Stimulated activated CD4-positive, alpha-beta T cell treated with anti-CD3 and anti-CD28 coated beads, TNF-alpha, amount 100 ng/mL, for 48 hours (primary cell): ENCODE measurements at places on chromosomes 5 and 9.

DNA sequence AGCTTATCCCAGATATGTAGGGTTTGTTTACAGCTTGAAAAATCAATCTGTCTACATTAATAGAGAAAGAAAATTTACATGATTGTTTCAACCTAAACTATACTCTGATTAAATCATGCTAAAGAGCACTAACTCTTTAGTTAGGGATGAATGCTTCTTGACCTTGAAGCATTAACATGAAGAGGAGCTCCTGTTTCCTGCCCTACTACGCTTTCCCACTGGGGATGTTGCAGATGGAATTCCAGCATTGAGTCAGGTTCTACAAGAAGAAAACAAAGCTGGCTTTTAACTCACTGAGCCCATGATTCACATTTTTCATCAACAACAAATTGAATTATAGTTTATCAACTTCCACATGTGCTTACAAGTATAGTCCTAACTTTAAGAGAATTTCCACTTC, 471.3 kb downstream of the TMEM232 start:
- DNase-seq, result no peak

GRCh38 chr9:129038109-129038852, 1.9 kb downstream of the MIGA2 start:
- DNase-seq, result no peak

DNA sequence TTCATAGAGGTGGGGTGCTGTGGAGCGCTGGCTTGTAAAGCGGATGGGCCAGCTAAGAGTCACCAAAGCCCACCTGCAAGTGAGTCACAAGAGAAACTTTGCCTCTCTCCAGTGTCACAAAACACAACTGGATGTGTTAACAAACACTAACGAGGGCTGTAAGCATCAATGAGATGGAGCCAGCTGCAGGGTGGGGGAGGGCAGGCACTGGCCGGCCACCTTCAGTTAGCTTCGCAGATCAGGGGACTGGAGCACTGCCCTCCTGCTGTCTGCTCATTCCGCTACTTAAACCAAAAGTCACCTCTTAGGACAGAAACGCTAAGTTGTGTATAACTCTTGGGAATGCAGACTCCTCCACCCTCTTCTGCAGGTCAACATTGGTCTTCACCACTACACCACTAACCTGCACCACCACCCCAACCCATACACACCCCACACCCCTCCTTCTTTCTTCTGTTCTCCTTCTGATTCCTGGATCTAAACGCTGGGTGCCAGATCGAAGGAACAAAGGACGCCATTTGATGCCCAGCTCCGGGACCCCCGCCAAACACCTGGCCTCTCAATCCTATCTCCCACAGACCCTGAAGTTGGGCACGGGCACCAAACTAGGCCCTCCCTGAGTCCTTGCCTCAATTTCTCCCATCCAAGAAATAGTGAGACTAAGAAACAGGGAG, 2.1 kb downstream of the ARSI start:
- DNase-seq, result no peak

DNA sequence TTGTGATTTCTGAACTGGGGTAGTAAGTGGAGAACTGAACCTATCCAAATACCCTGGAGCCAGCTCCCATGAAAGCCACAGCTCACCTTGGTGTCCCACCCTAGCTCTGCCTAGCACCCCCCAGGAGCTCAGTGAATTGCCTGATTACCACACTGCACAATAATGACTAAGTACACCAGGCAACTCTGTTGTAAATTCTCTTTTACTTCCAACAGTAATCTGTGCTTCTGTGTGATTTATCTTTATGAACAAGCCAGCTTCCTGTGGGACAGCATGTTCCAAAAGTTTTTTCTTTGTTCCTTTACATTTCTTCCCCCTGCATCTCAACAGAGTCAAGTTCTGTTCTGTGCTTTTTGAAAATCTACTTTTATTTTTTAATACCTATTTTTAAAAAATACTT, 22.1 kb upstream of the GRPEL2 start:
- DNase-seq, result no peak

DNA sequence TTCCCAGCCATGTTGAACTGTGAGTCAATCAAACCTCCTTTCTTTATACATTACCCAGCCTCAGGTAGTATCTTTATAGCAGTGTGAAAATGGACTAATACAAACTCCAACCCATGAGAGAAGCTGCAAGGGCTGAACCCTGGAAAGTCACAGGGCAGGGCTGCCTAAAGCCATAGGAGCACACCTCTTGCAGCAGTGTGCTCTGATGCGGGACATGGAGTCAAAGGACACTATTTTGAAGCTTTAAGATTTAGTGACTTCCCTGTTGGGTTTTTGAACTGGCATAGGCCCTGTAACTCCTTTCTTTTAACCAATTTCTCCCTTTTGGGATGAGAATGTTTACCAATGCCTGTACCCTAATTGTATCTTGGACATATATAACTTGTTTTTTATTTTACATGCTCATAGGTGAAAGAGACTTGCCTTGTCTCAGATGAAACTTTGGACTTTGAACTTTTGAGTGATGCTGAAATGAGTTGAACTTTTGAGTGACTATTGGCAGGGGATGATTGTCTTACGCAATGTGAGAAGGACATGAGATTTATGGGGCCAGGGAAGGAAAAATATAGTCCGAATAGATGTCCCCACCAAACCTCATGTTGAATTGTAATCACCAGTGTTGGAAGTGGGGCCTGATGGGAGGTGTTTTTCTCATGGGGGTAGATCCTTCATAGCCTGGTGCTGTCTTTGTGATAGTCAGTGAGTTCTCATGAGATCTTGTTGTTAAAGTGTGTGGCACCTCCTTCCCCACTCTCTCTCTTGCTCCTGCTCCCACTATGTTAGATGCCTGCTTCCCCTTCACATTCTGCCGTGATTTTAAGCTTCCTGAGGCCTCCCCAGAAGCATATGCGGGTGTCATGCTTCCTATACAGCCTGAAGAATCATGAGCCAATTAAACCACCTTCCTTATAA, 159.5 kb upstream of the SPEF2 start:
- no peak for DNase-seq

DNA sequence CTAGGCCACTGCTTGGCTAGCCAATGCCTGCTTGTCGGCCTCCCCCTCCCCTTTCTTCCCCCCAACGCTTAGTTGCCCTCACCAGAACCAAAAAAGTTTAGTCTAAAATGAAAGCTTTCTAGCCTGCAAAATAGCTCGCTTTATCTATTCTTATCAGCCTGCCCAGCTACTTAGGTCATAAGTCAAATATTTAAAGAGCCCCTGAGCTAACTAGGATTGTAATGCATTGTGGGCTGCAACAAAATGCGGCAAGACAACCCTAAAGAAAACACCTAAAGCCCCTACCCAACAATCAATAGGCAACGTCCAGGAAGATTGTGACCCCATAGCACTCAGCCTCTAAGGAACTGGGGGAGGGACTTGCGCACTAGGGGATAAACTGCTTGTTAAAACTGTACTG, 38.6 kb upstream of the PCSK5 start:
- no peak for DNase-seq

DNA sequence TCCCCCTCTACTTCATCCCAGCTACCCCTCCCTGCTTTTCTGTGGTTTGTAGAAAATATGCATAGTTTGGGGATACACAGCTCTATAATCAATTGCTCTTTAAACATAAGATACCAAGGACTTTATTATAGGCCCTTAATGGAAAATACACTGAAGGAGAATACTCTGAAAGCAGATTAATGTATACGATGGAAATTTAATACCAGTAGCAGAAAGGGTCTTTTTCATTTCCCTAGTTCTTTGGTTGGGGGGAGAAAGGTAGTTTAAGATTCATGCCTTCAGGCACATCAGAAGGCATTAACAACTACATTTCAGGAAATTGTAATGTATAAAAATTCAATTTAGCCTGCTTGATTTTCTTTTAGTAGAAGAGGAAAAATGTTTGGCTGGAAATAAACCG, 452.9 kb upstream of the ZNF608 start:
- no peak for DNase-seq

DNA sequence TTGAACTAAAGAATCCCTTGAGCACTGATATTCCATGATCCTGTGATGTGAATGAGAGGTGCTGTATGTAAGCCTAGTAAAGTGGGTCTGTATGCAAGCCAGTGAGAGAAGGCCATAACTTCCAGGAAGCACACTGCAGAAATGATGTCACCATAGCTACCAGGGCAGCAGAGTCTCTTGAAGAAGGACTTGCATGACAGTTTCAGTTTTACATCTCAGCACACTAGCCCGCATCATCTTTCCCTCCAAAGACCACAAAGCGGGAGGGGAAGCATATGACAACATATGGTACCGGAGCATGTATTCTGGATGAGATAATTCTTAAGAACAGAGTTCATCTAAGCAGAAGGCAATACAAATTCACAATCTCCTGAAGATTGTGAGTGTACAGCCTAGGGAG, 37.6 kb upstream of the MAST4 start:
- no peak for DNase-seq

DNA sequence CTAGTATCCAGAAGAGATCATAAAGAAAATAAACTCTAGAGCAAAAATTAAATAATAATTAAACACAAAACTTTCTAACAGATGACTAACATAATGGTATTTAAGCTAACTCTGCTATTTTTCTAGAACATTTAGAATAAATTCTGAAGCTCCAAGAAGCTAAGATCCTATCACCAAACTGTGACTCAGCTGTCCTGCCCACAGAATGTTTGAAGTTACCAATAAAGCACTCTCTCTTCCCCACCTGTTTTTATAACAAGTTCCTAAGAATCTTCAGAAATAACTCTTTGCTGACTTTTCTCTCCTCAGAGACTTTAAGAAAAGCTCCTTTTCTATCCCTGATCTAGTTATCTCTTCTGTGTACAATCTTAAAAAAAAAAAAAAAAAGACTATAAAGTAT, 6.0 kb upstream of the EFNA5 start:
- no peak for DNase-seq

- DNase-seq, result no peak
Measured at GRCh38 chr9:81649475-81650240, 39.7 kb downstream of the TLE1 start.

DNA sequence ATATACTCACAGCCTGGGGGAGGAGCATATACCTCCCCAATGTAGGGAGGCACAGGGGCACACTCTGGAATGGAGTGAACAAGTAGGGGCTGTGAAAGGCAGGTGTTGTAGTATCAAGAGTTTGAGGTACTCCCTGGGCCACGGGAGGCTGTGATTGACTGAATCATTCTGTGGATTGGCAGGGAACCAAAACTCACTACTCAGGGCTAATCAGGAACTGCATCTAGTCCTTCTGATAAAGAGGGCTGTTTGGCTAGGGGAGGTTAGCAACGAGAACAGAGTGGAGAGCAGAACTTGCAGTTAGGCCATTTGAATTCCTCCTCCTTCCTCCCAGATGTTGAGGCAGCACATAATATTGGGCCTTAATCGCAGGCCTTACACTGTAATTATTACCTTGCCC, 369.2 kb upstream of the MPDZ start:
- DNase-seq, result no peak

- DNase-seq, result no peak
Measured at GRCh38 chr5:153157156-153157555, 333.3 kb upstream of the GRIA1 start.
